ENCODE measurements at places on chromosomes 13 and 19.

GRCh38 chr13:97239943-97240787, 18.0 kb downstream of the MBNL2 start:
- DNase-seq: no peak

GRCh38 chr13:32124743-32125142, 93.2 kb downstream of the FRY start:
- no peak for DNase-seq

GRCh38 chr19:41376241-41376997, at the start of gene TMEM91:
Gene TMEM91 (plus strand): TSS chr19:41376533. CDS start chr19:41378310, 1,777 bp downstream.
- no peak for DNase-seq

DNA sequence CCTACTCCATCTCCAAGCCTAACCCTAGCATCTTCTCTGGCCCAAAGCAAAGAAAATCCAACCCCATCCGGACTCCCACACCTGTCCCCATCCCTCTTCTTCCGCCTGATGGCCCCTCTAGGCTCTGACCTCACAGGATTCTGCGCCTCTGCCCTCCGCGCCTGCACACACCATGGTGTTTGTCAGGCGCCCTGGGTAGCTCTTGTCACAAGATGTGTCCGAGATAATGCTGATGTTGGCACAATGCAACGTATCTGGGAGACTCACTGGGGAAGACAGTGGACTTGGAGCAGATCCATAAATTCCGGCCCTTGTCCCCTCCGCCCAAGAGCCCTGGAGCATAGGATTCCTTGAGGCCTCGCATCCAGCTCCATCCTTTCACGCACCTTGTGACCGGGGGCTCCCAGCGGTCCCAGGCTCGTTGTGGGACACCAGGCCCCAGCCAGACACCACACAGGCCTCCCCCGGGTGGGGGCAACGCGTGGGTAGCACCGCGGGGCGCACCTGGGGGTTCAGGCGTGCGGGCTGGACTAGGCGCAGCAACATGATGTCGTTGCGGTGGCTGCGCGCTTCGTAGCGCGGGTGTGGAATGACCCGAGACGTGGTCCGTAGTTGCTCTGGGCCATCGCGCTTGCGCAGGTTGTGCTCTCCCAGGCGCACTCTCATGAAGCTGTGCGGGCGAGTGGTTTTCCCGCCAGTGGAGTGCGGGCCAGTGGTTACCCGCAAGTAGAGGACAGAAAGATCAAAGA, 3.1 kb upstream of the KLK1 start:
- DNase-seq: no peak

GRCh38 chr13:43830497-43830881, 43.7 kb upstream of the ENOX1 start:
- no peak for DNase-seq

DNA sequence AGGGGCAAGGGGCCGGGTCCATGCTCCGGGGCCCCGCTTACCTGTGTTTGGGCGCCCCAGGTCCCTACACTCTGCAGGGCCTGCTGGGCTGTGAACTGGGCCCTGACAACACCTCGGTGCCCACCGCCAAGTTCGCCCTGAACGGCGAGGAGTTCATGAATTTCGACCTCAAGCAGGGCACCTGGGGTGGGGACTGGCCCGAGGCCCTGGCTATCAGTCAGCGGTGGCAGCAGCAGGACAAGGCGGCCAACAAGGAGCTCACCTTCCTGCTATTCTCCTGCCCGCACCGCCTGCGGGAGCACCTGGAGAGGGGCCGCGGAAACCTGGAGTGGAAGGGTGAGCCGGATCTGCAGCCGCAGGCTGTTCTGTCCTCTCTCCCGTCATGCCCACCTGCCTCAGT, 1.7 kb downstream of the FCGRT start:
- DNase-seq: no peak

DNA sequence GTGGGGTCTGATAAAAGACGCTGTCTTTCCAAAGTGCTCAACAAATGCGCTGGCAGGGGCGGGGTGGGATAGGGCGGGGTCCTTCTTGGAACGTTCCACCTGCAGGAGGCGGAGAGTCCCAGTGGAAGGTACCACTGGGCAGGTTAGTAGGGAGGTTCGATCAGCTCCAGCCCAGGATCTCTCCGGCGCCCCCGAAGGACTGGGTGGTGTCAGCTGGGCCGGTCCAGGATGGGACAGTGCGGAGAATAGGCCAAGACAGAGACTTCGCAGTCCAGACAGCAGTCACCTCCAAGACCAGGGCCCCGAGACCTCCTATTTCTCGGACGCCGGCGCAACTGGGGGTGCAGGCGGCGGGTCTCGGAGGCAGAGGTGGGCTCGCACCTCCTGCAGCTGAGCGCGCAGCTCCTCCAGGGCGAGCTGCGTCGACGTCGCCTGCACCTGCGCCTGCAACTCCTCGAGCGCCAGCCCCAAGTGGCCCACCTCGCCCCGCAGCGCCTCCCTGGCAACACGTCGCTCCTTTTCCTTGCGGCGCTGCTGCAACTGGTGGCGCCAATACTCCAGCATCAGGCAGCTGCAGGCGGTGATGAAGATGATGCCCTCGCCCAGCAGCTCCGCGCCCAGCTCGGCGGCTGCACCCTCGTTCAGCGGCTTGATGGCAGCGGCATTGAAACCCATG, 21.6 kb downstream of the VASP start:
- no peak for DNase-seq

GRCh38 chr19:18503971-18504885, 17.6 kb downstream of the ELL start:
- no peak for DNase-seq

DNA sequence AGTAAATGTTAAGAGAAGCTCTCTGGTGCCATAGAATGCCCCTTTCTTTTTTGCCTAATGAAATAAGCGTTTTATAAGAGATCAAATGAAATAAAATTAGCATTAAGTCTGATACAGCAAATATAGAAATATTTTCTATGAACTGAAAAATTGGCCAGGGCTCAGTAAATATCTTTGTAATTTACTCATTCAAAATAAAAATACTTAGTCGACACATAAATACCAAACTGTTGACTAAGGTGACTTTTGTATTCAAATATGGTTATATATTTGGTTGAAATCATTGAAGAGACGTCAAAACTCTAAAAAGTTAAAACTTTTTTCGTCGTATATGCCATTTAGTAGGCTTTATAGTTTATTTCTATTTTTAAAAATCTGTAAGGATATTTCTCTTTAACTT, 25.6 kb downstream of the IPO5 start:
- no peak for DNase-seq

DNA sequence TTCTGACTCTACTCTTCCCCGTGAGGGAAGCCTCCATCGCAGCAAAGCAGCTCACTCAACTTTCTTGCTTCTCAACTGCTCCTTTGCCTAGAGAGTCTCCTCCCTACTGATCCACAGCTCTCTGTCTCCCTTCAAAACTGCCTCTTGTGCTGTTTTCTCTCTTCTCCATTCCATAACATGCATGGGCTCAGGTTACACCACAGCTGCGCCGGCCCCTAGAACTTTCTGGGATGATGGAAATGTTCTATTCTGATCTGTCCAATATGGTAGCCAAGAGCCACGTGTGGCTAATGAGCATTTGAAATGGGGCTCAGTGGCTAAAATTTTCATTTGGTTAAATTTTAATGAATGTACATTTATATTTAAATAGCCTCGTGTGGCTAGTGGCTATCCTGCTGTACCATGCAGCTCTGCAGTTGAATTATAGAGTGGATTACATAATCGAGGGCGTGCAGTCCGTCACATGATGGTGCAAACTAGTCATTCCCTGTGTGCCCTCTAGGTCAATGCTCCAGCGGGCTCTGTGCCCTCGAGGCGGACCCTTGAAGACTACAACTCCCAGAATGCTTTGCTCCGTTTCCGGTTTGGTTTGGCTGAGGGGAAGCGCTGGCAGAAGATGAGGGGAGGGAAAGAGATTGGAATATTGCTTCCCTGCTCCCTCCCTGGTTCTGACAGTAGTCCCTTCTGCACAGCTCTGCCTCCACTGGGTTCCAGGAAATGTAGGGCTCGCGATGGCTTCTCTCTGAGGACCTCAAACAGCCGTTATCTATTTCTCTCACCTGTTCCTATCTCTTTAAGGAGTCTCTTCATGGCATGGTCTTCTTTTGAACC, 109.8 kb downstream of the CACNA1A start:
- no peak for DNase-seq

GRCh38 chr19:50024719-50025021, 502 bp downstream of the VRK3 start:
- no peak for DNase-seq

DNA sequence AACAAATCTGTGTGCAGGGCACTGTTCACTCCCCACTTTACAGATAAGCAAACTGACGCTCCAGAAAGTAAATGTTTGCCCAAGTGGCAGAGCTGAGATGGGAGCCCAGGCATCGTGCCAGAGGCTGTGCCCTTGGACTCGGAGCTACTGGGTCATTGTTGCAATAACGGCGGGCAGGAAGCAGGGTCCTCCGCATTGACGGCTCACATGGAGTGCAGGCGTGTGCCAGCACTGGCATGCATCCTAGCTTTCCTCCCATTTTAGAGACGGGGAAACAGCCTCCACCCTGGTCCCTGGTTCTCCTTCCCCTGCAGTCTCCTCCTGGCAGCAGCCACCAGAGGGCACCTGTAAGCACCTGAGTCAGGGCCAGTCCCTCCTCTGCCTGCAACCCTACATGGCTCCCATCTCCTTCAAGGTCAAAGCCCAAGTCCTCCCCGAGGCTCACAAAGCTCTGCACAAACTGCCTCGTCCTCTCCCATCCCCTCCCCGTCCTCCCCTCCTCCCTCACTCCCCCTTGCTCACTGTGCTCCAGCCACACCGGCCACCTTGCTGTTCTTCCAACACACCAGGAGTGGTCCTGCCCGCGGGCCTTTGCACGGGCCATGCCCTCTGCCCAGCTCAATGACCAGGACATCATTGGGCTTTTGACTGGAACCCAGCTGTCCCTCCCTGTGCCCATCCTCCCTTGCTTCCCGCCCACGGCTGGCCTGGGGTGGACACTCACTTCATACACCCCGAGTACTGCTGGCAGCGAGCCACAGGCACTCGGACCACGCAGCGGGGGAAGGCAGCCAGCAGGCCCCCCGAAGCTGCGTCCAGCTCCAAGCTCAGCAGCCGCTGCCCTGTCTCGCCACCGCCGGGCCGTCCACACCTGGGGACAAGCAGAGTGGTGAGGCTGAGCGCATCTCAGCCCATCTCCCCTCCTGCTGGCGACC, 7.7 kb upstream of the LRG1 start:
- no peak for DNase-seq

GRCh38 chr19:46202872-46203860, 26.4 kb upstream of the IGFL1 start:
- DNase-seq: no peak

- no peak for DNase-seq
Observed at GRCh38 chr13:23081901-23082300, 98.9 kb upstream of the SGCG start.

- DNase-seq: no peak
Observed at GRCh38 chr13:104014803-104015645, 948.8 kb upstream of the SLC10A2 start.

DNA sequence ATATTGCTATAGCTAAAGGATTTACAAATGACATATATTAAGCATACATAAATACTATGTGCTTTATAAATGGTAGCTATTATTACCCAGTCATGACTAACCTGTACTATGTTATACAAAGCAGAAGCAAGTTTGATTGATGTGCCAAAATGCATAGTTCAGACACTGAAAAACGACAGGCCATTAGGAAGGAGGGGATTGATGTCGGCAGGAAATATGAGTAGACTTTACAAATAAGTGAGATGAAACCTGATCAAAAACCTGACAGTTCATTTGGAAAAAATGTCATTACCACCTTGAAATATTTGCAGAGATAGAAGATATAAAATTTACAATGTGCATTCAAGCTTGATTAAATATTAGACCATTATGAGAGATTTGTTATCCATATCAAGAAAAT, 38.8 kb upstream of the TPP2 start:
- no peak for DNase-seq
